ENCODE measurements at places on chromosomes 3 and 15.

DNA sequence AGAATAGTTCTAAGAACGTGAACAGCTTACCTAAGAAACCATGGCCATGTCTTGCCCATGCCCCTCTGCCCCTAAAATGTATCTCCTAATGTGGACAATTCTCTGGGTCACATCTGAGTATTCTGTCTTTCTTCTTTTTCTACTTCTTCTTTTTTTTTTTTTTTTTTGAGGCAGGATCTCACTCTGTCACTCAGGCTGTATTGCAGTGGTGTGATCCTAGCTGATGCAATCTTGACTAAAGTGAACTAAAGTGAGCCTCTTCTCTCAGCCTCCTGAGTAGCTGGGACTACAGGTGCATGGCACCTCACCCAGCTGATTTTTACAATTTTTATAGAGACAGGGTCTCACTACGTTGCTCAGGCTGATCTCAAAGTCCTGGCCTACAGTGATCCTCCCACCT lies 204.8 kb upstream of the ZPLD1 start:
- DNase-seq = no peak

GRCh38 chr15:32033186-32033890 lies 3.0 kb downstream of the CHRNA7 start:
- DNase-seq = no peak

DNA sequence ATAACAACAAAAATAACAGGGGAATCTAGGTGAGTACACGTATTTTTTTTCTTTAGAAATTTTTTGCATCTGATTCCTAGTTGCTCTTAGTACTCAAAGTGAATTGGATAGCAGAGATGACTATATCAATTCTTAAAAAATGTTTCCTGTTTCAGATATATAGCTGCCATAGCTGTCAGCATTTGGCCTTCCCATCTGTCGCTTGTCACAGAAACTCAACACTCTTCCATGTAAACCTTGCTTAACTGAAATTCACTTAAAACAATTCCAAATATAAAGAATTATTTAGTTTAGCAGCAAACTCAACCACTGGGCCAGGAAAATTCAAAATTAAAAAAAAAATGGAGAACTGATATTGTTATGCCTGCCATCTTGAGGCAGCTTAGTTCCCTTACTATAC lies 807.5 kb downstream of the IGSF11 start:
- no peak for DNase-seq

GRCh38 chr3:172939651-172940293 lies 189.2 kb downstream of the ECT2 start:
- DNase-seq = no peak

DNA sequence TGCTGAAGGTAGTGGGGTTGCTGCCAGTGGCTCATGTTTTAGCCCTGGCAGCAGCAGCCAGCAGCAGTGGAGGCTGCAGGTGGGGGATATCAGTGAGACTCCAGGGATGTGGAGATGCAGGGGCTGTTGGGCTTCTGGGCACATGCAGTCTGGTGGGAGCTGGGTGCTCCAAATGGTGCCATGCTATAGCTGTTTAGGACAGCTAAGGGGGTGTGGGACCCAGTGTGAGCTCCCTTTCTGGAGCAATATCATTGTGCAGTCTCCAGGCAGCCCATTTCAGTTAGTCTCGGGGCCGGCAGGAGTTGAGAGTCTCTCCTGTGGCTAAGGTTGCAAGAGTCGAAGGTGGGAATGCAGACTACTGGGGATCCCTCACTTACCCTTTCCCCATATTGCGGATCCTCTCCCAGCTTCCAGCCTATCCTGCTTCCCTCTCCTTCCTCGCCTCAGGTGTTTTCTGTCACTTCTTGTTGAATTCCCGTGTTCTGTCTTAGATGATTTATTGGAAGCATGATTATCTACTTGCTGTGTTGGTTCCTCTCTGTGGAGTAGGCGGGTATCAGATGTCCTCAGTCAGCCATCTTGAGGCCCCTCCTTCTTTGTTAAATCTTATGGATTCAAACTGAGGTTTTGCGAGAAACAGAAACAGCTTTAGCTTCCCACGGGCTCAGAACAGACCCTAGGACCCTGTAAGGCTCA lies 112.0 kb downstream of the FAM43A start:
- no peak for DNase-seq

DNA sequence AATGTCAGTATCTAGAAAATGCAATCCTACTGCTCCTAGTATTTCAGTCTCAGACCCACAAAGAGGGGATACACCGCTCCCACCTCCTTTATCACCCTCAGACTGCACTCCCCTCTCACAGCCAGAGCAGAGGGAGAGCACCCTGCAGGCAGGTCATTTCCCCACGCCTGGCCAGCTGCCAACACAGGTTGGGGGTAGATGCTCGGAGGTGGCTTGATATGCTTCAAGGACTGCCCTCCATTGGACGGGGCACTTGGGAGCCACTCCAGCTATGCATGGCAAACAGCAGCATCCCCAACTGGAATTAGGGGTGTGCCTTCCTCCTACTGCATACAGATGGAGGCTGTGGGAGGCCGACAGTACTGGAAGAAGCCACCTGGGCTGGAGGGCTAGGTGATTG lies 41.9 kb downstream of the TMEM266 start:
- DNase-seq = no peak

DNA sequence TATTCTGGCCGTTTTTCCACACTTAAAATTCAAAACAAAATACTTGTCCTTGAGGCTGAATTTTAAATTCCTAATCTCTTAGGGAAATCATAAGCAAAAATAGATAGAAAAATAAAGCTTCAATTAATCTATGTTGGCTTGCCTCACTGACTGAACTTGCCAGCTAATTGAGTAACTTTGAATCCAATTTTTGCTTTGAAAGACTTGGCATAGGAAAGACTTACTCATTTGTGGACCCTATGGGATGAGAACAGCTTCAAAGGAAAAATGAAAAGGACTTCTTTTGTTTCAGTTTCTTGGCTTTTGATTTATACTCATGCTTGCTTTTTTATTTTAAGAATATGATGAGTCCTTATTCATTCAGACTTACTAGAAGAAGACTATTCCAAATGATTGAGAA lies 370.7 kb upstream of the RARB start:
- DNase-seq = no peak

GRCh38 chr3:153957421-153957820 lies 163.8 kb upstream of the ARHGEF26 start:
- no peak for DNase-seq

GRCh38 chr3:111765136-111765535 lies 93.9 kb upstream of the PHLDB2 start:
- no peak for DNase-seq

GRCh38 chr3:4674216-4674615 lies 181.1 kb downstream of the ITPR1 start:
- DNase-seq = no peak

GRCh38 chr3:13157986-13158385 lies 84.8 kb upstream of the IQSEC1 start:
- no peak for DNase-seq

DNA sequence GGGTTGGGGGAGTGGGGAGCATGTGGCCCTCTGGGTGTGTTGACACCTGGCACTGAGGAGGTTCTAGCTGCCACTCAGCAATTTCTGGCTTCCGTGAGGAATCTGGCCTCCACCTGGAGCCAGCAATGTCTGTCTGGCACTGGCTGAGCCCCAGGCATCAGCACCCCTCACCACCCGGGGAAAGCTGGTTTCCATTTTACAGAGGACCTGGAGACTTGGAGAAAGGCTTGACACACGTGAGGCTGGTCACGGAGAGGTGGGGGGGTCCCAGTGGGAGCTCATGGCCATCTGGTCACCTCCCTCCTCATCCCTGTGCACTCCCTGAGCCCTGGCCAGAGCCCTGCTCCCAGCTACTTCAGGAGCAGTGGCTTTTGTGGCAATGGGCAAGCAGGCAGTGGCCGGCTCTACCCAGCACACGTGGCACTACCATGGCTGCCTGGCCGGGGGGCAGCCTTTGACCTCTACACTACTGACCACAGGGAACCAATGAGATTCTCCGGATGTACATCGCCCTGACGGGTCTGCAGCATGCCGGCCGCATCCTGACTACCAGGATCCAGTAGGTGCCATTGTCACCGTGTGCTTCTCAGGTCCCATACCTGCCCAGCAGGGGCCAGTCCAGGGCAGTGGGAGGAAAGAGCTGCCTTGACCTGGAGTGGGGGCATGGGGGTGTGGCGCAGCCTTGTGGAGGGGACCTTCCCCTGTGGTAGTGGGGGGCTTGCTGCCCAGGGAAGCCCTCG lies 28.5 kb downstream of the ACAD9 start:
- no peak for DNase-seq

DNA sequence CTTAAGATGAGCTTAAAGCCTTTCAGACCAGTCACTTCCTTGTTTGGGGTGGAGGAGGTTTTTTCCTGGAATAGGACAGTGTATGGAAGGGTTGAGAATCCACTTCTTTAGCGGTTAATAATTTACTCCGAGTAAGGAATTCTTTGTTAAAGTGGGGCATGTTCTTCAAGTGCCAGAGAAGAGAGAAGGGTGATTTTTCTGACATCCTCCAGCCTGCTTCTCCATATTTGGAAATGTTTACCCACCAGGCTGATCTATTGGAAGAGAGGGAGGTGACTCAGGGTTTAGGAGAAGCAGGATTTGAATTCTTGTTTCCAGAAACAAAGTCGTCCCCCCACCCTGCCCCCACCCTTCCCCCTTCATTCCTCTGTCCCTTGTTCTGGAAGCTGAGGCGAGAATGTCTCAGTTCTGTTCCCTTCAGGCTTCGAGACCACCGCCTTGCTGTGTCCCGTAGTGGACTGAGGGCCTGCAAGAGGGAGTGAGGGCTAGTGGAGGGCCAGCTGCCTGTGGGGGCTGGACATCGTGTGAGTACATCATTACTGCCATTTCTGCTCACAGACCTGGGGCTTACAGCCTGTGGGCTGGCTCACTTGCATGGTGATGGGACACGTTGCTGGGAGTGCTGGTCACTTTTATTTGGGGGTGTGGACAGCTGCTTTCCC lies 58.5 kb downstream of the LPP start:
- DNase-seq = no peak

GRCh38 chr15:49890689-49891088 lies 228.3 kb downstream of the ATP8B4 start:
- no peak for DNase-seq

DNA sequence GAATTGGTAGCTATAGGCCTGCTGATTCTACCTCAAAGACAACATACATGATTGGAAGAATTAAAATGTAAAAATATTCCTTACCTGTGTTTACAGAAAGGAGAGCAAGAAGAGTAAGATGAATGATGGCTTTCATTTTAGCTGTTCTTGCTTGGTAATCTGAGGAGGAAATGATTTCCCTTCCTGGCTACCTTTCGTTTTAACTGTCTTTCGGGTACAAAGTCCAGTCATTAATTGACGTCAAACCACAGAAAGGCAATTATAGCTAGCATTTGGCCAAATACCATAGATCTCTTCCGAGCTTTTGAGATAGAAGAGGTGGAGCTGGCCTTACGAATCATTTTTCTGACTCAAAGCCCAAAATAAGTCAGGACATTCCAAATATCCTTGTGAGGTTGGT lies at the start of gene MUC13:
Gene MUC13, minus strand, starts transcription at position 175 of the 400 bp plus-strand sequence. Its CDS starts 39 bp downstream, at position 136.
- no peak for DNase-seq

DNA sequence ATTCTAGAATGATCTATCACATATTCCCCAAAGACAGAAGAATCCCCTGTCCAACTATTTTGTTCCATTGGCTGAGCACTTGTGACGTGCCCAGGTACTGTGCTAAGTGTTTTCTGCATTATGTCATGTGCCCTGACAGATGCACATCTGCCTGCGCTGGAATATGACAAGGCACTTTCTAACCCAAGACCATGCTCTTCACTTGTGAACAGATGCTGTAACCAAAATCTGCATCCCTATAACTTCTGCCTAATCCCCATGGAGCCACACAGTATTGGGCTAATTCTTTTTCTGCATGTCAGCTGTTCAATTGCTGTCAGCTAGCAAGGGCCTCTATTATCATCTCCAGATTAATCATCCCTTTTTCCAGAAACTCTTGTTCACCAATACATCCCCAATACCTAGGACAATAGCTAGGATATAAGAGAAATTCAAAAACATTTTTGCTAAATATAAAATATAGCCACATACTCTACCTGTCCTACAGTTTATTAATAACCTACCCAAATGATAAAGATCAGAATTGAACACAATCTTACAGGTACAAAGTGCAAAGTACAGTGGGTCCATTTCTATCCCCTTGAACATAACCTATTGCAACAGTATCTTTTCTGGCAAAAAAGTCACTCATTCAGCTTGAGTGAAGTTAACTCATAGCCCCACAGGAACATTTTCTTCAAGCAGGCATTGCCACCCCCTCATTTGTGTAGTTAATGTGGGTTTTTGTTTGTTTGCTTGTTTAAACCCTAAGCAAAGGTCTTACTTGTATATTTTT lies 109.4 kb upstream of the LRRN1 start:
- DNase-seq = no peak

DNA sequence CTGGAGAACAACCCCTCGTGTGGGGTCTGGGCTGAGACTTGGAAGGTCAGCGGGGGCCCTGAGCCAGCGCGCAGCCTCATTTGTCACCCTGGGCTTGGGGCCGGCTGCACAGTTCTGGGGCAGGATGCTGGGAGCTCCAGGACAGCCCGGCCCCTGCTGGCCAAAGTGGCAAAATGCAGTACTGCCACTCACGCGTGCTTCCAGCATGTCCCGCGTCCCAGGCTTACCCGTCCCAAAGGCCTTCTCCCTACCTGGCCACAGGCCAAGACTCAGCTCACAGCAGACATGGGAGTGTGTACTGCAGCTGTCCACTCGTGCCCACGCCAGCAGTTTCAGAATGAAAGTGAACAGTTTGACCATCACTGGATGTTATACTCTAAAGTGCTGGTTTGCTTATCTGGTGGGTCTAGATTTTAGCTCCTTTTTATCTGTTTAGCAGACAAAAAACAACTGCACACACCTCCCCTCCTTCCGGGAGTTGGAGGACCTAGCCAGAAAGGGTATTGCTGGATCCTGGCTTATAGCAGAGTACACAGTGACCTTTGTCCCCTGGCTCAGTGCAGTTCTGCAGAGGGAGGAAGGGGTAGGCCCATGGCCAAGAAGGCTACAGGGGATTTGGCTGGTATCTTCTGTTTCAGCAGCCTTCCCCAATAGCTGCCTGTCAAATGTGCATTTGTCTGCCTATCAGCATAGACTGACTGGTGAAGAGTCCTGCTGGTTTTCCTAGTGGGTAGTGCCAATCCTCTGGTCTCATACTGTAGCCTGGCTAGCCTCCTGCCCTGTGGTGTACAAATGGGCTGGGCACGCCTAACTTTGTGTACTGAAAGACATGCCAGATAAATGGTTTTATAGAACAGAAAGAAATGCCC lies 23.2 kb upstream of the IP6K2 start:
- DNase-seq = peak; percentile 63

GRCh38 chr3:187966636-187967406 lies 187.1 kb upstream of the LPP start:
- no peak for DNase-seq

DNA sequence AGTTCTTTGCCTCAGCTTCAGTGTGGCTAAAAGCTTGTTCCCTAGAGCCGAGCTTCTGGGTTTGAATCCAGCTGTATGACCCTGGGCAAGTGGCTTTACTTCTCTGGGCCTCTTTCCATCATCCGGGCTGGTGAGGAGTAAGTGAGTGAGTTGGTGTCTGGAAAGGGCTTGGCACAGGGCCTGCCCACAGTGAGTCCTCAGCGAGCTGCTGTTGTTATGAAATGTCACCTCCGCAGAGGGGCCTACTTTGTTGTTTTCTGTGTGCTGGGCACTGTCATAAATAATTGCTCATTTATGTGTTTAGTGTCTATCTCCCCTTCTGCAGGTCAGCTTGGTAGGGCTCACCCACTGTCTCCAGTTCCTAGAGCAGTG lies 31.7 kb downstream of the SLC6A6 start:
- no peak for DNase-seq
